ENCODE measurements at places on chromosomes 16 and 17.

DNA sequence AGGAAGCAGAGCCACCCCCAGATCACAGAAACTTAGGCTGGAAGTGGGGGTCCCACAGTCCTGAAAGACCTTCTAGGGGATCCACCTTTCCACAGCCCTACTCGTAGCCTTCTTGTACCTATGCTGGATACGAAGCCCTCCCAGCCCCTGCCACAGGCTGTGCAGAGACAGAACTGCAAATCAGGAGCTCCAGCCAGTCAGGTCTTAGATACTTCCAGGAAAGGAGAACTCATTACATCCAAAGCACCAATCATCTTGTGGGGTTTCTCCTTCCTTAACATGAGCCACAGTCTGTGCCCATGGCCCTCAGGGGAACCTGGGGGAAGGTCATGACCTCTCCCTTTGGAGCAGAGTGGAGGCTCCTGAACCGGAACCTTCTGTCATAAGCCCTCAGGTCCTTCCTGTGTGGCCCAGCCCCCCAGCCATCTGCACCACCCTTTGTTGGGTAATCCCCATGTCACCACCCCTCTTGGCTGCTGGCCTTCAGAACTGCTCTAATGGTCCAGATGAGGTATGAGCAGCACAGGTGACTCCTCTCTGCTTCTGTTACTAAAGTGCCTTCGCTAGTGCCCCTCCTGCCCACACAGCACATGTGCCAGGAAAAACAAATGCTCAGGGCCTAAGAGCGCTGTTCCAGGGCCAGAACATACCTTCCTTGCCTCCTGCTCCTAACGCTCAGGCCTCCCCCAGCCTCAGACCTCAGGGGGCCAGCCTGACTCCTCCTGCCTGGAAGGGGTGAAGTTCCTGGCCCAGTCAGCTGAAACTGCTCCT is 14.6 kb downstream of the SRCIN1 start:
- no peak for DNase-seq

DNA sequence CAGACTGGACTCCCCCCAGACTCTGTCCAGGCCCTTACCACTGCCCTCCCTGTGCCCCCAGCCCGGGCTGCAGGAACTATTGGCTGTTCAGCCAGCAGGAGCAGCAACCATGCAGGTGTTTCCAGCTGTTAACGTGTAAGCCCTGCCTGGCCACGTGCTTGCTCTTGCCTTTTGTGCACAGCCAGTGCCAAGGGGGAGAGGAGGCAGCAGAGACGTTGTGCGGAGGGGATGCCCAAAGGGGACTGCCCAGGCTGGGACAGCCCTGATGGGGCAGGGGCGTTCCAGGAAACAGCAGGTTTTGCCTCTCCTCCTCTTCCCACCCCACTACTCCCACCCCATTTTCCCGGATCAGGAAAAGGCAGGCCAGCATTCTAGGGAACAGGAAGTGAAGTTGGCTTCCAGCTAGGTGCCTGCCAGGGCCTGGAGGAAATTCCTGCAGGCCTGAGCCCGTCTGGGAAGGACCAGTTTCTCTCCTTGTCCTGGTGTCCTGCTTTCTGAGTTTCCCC is 16.7 kb upstream of the LASP1NB start:
- no peak for DNase-seq

GRCh38 chr17:13587487-13588338 is 14.0 kb downstream of the HS3ST3A1 start:
- no peak for DNase-seq

GRCh38 chr16:70647441-70648359 is 1.3 kb downstream of the IL34 start:
- DNase-seq: no peak

DNA sequence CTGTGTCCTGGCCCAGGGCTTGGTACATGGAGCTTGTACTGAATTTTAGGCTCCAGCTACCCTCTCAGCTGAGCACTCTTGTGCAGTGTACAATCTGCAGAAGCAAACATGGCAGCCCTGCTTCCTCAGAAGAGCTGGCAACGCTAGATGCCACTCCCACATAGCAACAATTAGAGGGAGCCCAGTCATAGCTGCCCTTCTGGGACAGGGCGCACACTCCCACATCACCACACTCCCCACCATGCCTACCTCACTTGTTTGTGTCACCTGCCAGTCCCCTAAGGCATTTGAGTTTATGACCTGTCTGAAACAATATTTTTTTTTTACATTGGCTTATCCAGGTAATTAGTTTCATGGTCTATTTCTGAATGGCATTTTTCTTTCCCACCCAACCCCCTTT is 72.3 kb downstream of the C17orf67 start:
- DNase-seq: no peak
